ENCODE measurements at places on chromosomes 7 and 10.
A peak's percentile ranks its signal among the peaks of the same experiment; 100 is the strongest.

DNA sequence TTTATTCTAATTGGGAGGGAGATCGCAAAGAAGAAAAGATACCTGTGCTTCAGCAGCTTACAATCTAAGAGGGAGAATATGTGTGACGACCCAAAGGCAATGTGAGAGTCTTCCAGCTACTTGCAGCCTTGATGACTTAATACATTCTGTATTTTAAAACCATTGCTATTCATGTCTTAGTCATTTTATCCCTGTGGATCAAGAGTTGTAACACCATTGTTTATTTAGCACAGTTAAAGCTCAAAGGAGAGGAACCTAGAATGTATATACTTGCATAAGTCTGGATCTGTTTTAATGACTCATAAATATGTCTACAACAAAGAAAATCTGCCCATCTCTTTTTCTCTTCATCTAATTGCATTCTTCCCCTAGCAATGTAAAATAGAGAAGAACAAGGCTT lies 117.9 kb upstream of the DLX6 start:
- DNase-seq, result no peak

DNA sequence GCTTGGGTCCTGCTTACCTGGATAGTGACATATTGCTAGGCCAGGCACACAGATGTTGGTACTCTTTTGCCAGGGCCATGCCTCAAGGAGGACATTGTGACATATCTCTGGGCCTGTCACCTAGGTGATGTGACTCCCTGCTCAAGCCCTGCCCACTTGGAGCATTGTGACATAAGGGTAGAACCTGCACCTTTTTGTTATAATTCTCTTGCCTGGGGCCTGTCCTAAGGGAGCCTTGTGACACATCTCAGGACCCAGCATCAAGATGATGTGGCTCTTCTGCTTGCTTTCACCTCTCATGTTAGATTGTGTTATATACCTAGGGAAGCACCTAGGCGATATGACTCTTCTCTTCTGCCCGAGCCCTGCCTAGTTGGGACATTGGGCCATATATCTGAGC lies 57.4 kb downstream of the ZNF736 start:
- no peak for DNase-seq

- peak; percentile 62 for DNase-seq
Measured at GRCh38 chr10:7525314-7526016, 114.6 kb upstream of the SFMBT2 start.

DNA sequence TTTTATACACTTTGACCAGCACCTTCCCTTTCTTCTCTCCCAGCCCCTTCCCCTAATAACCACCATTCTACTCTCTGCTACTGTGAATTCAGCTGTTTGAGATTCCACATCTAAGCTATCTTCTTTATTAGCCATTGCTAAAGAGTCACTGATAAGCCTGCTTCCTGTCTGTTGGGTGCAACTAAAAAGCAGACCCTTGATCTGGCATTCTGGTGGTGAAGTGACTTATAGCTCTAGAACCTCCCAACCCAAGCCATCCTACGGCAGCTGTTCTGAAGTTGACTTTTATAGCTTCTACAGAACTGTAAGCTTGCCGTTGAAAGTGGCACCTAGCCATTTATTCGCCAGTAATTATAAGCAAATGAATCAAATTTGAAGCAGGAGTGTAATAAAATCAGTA lies 105.6 kb downstream of the AHR start:
- DNase-seq, result no peak

GRCh38 chr7:149027611-149028345 lies 527 bp downstream of the PDIA4 start:
- no peak for DNase-seq

GRCh38 chr10:11763501-11763861 lies 21.3 kb downstream of the ECHDC3 start:
- no peak for DNase-seq

DNA sequence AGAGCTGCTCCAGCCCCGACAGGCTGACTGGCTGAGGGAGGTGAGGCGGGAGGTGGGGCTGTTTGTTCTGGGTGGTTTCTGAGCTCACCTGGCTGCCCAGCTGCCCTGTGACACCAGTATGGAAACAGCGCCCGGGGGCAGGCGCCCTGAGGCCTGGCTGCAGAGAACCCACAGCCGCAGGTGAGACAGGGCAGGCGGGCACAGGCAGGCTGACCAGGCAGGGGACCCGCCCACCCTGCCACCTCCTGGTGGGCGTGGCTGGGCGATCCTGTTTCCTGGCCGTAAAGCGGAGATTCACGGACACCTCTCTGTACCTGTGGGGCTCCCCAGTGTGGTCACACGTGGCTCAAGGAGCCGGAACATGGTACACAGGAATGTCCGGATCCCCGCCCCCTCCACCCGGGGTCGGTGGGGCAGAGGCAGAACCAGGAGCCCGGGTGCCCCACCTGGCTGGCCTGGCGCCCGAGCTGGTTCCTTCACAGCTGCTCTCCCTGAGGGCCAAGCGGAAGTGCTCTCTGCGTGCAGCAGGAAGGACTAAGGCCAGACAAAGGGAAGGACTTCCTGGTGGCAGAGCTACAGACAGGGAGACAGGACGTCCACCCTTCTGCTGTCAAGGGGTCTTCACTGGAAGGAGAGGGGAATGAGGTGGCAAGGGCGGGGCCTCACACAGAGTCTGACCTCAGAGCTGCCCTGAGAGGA lies 3.9 kb downstream of the MICALL2 start:
- DNase-seq, result no peak

- no peak for DNase-seq
Measured at GRCh38 chr10:129056734-129057689, 410.0 kb upstream of the MGMT start.

GRCh38 chr7:110168010-110168409 lies 922.9 kb upstream of the LRRN3 start:
- DNase-seq, result no peak

DNA sequence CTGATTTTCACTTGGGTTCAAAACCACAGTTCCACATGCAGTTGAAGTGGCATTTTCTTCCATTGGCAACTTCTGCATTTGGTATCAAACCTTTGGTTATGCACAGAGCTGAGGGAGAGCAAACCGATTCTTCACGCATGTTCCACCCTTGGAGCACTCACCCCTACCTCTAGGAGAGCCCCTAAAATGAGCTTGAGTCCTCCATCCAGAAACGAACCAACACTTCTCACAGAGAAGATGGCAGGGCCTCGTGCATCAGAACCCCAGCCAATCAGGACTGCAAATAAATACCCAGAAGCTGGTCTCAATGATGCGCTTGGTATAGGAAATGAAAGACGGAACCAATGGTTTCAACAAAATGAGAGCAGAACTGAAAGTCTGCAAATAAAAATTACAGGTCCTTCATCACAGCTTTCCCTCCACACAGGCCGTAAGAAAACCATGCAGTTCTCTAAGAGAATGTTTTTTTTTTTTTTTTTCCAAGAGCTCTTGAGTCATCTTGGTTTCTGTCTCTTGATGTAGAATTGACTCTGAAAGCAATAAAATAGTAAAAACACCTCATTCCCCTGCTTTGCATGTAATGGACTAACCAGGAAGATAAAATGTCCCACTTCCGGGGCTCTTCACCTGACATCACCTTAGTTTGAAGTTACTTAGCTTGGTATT lies 23.9 kb downstream of the KLF6 start:
- DNase-seq, result no peak

- no peak for DNase-seq
Measured at GRCh38 chr10:35219292-35219691, 92.6 kb downstream of the CREM start.

GRCh38 chr10:116696919-116697318 lies 45.4 kb downstream of the HSPA12A start:
- no peak for DNase-seq

- DNase-seq, result no peak
Measured at GRCh38 chr10:36373424-36374096, 731.5 kb upstream of the FZD8 start.

DNA sequence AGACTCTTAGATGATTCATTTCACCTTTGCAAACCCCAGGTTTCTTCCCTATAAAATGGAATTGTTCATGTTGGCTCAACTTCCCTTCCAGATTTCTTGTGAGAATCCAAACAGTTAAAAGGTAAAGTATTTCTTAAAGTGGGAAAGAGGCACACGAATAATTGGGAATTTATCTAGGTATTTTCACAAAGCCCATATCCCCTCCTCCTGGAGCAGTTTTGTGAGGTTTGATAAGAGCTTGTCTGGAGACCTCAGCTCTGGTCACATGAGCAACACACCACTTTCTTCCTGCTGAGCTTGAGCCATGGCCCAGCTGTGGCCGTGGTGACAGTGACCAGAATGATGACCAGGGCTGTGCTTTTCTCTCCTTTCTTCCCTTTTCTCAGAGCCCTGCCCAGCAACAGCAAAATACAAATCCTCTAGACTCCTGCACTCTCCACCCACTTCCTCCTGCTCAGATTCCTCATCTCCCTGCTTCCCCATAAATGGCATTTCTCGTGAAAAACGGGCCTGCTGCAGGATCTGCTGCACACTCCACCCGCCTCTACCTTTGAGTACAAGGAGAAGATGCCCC lies 87.7 kb downstream of the PIK3CG start:
- DNase-seq, result no peak

DNA sequence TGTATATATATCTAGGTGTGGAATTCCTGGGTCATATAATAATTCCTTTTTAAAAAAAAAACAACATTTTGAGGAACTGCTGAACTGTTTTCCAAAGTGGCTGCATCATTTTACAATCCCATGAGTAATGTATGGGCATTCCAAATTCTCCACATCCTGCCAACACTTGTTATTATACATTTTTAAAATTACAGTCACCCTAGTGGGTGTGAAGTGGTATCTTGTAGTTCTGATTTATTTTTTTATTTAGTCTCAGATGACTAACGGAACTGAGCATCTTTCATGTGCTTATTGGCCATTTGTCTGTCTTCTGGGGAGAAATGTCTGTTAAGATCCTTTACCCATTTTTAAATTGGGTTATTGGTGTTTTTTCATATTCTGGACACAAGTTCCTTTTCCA lies 12.0 kb upstream of the KLHL7 start:
- DNase-seq, result no peak

DNA sequence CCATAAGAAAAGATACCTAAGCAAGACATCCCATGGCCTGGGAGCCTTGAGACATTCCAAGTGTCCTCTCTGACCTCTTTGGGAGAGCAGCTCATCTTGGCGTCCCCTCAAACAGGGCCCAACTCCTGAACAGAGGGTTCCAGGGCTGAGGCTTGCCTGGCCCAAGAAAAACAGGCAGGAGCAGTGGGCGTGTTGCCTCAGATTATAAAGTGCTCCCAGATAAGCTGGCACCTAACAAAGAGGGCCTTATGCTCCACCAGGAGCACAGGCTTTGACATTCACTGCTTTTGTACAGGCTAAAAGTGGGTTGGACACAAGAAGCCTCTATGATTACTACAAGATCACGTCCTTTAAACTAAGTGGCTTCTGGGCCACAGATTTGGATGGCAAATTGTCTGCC lies 193.1 kb downstream of the FGFR2 start:
- DNase-seq, result no peak

DNA sequence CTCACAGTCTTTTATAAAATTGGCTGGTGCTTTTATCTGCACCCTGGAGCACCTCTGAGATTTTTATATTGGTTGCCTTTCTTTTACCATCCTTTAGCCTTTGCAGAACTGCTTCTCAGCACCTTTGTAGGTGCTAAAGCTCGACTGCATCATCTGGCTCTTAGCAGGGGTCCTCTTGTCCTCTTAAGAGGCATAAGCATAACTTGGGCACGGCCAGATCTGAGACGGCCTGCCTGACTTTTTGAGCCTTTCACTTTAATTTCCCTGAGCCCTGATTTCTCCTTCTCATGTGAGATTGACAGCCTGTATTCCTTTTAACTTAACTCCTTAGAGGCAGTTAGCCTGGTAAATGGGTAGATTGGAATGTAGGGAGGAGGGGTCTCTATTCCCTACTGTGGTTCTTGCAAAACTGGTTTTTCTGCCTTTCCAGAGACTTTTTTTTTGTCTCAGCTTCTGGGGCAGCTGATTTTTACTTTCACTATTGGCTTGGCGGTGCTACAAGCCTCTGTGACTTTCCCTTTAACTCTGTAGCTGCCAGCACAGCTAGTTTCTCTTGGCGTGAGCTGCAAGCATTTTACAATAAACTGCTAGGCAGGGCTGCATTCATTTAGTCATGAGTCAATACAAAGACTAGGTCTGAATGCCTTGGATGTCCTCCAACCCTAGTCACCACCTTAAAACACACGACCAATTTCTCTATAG lies 24.0 kb downstream of the ZPBP start:
- peak; percentile 8 for DNase-seq

DNA sequence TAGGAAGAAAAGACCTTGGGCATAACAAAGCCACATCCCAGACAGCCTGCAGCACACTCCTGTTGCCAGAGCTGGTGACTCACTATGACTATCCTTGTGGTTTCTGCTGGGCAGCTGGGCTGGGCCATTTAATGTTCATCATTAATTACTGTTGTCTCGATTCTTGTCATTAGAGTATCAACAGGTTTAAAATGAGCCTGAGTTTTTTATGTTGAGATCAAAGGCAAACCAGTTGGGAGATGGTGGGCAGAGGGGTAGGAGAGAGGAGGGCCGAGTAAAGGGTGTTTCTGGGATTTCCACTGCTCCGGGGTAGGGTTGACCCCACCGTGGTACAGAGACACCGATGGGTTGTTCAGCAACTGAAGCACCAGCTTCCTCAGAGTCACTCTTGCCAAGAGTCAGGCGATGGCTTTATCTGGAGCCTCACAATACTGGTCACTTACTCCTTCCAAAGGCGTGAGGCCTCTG lies 128.7 kb upstream of the LYZL1 start:
- DNase-seq, result no peak

GRCh38 chr7:119392-120163 lies 72.8 kb upstream of the FAM20C start:
- DNase-seq, result no peak

- peak; percentile 79 for DNase-seq
Measured at GRCh38 chr7:26958834-26959233, 94.4 kb upstream of the SKAP2 start.

DNA sequence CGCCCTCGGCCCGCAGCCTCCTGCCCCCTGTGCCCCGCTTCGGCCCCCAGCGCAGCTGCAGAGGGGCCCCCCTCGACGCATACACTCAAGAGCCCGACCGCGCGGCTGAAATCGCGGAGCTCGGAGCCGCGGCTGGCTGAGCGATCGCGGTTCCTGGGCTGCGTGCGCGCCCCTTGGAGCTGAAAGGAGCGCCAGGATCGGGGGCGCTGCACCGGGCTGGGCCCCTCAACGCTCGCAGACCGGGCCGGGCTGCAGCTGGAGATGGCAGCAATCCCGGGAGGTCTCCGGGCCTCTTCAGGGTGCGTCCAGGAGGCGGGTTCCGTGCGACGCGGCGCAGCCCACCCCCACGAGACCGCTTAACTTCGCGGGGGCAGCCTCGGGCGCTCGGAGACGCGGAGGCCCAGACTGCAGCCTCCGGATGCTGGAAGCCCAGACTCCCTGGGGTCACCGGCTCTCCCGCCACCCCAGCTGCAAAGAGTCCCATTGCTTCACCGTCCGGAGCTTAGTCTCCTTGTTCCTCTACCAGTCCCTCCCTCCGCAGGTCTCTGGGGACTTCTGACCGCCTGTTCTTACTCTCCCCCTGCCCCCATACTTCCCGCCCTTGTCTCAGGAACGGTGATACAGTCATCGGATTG lies 73.0 kb upstream of the LRRC4 start:
- DNase-seq, result no peak

GRCh38 chr10:5194431-5194830 lies 2.2 kb upstream of the AKR1C4 start:
- DNase-seq, result no peak

Data from Panc1 (cell line).